ENCODE measurements at places on chromosomes 1 and 21.

GRCh38 chr21:43352568-43353281 lies 74.2 kb downstream of the SIK1 start:
- no peak for DNase-seq

DNA sequence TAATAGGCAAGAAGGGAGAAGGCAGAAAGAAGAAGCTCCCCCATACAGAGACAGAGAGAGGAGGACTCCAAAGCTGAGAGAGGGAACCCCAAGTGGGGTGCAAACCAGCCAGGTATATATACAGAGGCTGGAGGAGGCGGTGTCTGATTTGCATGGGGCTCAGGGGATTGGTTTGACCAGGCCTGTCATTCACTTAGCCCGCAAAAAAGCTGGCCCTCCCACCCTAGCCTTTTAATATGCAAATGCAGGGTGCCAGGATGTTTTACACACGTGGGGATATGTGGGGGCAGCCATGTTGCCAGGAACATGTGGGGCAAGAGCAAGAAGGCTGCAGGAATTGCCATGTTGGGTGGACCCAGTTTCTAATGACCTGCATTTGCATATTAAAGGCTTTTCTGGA lies 37.0 kb upstream of the TENT5B start:
- no peak for DNase-seq

DNA sequence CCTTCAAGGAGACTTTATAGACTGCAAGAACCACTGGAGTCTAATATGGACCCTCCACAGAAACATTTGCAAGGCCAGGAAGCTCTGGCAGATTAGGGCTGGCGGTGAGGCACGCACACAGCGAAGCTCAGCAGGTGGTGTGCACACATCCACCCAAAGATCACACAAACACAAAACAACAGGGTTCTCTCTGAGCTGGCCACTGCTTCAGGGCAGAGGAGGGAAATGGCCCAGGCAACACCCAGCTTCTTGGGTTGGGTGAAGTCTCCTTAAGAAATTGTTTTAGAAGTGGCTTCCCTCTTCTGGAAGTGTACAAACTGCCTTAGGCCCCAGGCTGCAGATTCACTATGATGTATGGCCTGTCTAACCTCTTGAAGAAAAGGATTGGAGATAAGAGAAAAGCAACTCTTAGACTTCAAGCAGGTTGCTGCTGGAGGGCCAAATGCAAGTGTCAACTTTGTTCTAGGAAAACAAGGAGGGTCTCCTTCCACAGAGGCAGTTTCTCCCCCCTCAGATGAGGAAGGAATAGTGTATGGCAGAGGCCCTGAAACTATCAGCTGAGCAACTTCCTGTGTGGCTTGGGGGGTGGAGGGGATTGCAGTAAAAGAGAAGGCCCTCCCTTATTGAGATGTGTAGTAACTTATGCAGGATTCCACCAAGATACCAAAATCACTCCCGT lies 2.0 kb downstream of the RCSD1 start:
- no peak for DNase-seq

DNA sequence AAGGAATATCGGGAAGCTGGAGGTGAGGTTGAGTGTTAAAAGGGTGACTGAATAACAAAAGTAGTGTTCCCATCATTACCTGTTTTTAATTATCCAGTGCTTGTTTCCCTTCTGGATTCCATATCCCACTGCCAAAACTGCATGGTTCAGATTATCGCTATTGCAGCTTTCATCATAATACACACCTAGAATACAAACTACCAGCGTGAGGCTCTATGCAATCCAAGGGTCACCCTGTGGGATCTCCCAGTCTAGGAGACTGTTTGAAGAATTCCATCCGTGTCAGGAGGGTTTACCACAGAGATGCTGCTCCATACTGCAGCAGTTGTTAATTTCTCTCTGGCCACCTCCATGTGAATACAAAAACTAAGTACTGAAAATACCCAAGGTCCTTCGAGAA lies 9.0 kb downstream of the CTSK start:
- DNase-seq, result no peak

- no peak for DNase-seq
These were observed 16.8 kb downstream of the CAMSAP2 start for GRCh38 chr1:200755456-200755855.

GRCh38 chr21:30408782-30409494 lies 13.1 kb downstream of the KRTAP13-1 start:
- no peak for DNase-seq

Data from stimulated activated CD8-positive, alpha-beta memory T cell treated with anti-CD3 and anti-CD28 coated beads, Interleukin-7, amount 100 ng/mL, for 1 hour (primary cell).